Activated naive CD8-positive, alpha-beta T cell treated with anti-CD3 and anti-CD28 coated beads, Interleukin-2, amount 50 U/mL, for 16 hours (primary cell): ENCODE measurements at places on chromosomes 7 and 10.

- no peak for DNase-seq
These were observed 70.2 kb downstream of the KIAA1217 start for GRCh38 chr10:24279166-24279565.

GRCh38 chr7:125149151-125149550 is 219.5 kb upstream of the POT1 start:
- no peak for DNase-seq

DNA sequence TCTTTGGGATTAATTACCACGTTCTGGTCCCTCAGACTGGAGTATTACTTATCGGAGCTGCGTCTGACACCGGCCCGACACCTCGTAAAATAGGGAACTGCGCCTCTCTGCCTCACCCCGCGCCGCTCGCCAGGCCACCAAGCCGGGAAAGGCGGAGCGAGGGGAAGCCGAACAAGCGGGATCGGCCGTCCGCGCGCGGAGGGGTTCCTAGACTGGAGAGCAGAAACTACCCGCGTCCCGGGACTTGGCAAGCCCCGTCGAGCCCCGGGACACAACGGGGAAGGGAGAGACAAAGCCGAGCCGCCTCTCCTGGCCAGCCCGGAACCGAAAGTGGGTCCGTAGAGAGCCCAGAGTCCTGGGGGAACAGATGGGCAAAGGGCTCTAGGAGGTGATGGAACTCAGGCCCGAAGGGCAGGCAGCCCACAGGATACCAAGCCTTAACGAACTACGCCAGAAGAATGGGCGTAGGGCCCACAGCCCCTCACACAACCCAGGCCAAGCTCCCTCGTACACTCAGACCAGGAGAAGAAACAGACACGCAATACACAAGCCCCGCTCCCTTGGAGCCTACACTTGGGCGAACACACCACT is 6.5 kb downstream of the LBX1 start:
- DNase-seq: no peak

- no peak for DNase-seq
These were observed at the start of gene RBM20 for GRCh38 chr10:110643653-110644597. Gene RBM20 (plus strand): TSS chr10:110644336. CDS start chr10:110644455, 119 bp downstream.

DNA sequence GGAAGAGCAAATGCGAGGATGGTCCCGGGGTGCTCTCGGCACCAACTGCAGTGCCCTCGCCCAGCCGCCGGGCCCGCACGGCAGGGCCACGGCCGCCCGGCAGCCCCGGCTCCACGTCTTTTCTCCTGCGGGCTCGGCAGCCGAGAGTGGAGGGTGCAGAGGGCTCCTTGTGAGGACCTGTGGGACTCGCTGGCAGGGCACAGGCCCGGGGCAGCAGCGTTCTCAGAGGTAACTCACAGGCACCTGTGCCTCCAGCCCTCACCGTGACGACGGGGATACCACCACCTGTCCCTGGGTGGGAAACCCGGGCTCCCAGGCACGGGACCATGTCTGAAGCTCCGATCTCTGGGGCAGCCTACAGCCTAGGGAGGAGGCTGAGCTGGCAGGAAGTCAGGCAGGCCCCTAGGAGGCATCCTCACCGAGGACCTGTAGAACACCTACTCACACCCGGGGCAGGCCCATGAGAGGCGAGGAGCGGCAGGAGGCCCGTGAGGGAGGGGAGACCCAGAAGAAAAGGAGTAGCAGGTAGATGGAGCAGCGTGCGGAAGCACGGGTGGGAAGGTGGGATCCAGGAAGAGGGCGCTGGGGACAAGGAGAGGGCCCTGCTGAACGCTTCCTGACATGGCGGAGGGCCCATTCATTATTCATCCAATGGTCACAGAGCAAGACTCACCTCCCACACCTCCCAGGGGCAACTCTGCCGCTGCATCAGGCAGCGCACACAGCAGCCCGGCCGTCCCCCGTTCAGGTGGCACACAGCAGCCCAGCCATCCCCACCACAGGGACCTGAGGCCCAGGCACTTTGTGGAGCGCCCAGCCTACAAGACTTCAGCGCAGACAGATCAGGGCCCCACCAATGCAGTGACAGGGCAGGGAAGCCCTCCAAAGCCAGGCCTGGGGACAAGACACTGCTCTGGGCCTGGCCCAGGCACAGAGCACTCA is 244.9 kb downstream of the MAD1L1 start:
- no peak for DNase-seq

- DNase-seq: no peak
These were observed 62.4 kb upstream of the GDF10 start for GRCh38 chr10:47237316-47238260.
